ENCODE measurements at places on chromosomes 12 and 14. TPM values are rescaled to one million over a fixed set of nuclear protein-coding genes. Genes with fewer than 3 reads are reported as not detected.

DAO gene
- not detected for polyA plus RNA-seq

CACNA2D4 gene
- 3.6 TPM for polyA plus RNA-seq

KRT8 gene
- polyA plus RNA-seq, result not detected

COX14 gene
- polyA plus RNA-seq, result 195 TPM

P2RX7 gene
- polyA plus RNA-seq, result 1.1 TPM

RCOR1 gene
- 2.6 TPM for polyA plus RNA-seq

MYBPC1 gene
- polyA plus RNA-seq, result not detected

TAS2R7 gene
- not detected for polyA plus RNA-seq

ABCC9 gene
- polyA plus RNA-seq, result not detected

CARMIL3 gene
- polyA plus RNA-seq, result not detected

TAS2R31 gene
- polyA plus RNA-seq, result not detected

IL23A gene
- 8.5 TPM for polyA plus RNA-seq

SLCO1B3 gene
- polyA plus RNA-seq, result not detected

COX8C gene
- not detected for polyA plus RNA-seq

OTUB2 gene
- polyA plus RNA-seq, result not detected

TGM1 gene
- polyA plus RNA-seq, result not detected

POTEM gene
- polyA plus RNA-seq, result not detected

IFI27L1 gene
- polyA plus RNA-seq, result 5.0 TPM

GLIPR1L2 gene
- 0.58 TPM for polyA plus RNA-seq

CCDC38 gene
- polyA plus RNA-seq, result not detected

CIT gene
- 0.75 TPM for polyA plus RNA-seq

GDF3 gene
- not detected for polyA plus RNA-seq

GNG2 gene
- polyA plus RNA-seq, result 90.2 TPM

PMCH gene
- not detected for polyA plus RNA-seq

RTL1 gene
- polyA plus RNA-seq, result not detected

LGR5 gene
- not detected for polyA plus RNA-seq

LMBR1L gene
- 64.9 TPM for polyA plus RNA-seq

RDH16 gene
- not detected for polyA plus RNA-seq

ALDH6A1 gene
- 24.3 TPM for polyA plus RNA-seq

IL26 gene
- not detected for polyA plus RNA-seq

LBHD2 gene
- polyA plus RNA-seq, result not detected

CKB gene
- not detected for polyA plus RNA-seq

DENND5B gene
- polyA plus RNA-seq, result 41.8 TPM

TAS2R50 gene
- not detected for polyA plus RNA-seq

NRIP2 gene
- 1.2 TPM for polyA plus RNA-seq
